Cardiac muscle cell (in vitro differentiated cells and primary cell): ENCODE measurements at places on chromosomes 5 and 9. TPM values are rescaled to one million over a fixed set of nuclear protein-coding genes. Genes with fewer than 3 reads are reported as not detected.

CARD9 gene
- 0.46 and 2.1 TPM in 2 replicates for total RNA-seq

CTSV gene
- total RNA-seq = 29.0 and 33.9 TPM in 2 replicates

PDLIM4 gene
- total RNA-seq = 22.0 and 23.1 TPM in 2 replicates

C9orf43 gene
- total RNA-seq = 0.42 and 2.3 TPM in 2 replicates

PCDHB11 gene
- 4.7 and 8.6 TPM in 2 replicates for total RNA-seq
